CD4-positive, alpha-beta memory T cell (primary cell): ENCODE measurements at places on chromosomes 5 and 9.

- peaks cover 46% of the 10 kb centered on the region for H3K4me1 ChIP-seq
- H3K36me3 ChIP-seq = peaks cover 7% of the 10 kb centered on the region
- H3K4me3 ChIP-seq = no peak overlapping the region
- H3K27me3 ChIP-seq = no peaks in the 10 kb centered on the region
- no peak overlapping the region for H3K27ac ChIP-seq
Observed at GRCh38 chr5:1516615-1517601, 6.9 kb downstream of the LPCAT1 start.

GRCh38 chr9:137435980-137436760 lies 5.0 kb downstream of the ENTPD8 start:
- no peaks in the 10 kb centered on the region for H3K4me1 ChIP-seq
- H3K27ac ChIP-seq = no peak overlapping the region
- H3K4me3 ChIP-seq = no peak overlapping the region
- DNase-seq = no peak

- no peak overlapping the region for H3K27ac ChIP-seq
- no peaks in the 10 kb centered on the region for H3K27me3 ChIP-seq
- H3K4me1 ChIP-seq = no peaks in the 10 kb centered on the region
- no peak for DNase-seq
- no peak overlapping the region for H3K4me3 ChIP-seq
Observed at GRCh38 chr9:86591472-86591871, 237.3 kb upstream of the TUT7 start.

DNA sequence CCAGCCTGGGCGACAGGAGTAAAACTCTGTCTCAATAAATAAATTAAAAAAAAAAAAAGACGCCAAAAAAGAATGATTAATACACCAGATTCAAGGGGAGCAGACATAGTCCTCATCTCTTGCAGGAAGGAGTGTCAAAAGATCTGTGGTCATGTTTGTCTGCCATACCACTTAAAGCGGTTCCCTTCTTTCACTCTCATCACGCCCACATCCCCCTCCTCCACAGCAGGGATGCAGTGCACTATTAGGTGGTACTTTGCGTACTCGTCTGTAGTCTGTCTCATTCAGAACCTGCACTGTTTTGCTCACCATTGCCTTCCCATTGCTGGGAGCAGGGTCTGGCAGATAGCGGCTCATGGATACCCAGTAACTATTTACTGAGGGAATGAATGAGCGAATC lies 11.2 kb downstream of the CDHR2 start:
- no peak for DNase-seq
- no peak overlapping the region for H3K4me3 ChIP-seq
- H3K27ac ChIP-seq = no peak overlapping the region
- peaks cover 24% of the 10 kb centered on the region for H3K4me1 ChIP-seq

- no peaks in the 10 kb centered on the region for H3K36me3 ChIP-seq
- no peak overlapping the region for H3K27ac ChIP-seq
- H3K27me3 ChIP-seq = no peaks in the 10 kb centered on the region
- DNase-seq = no peak
- no peaks in the 10 kb centered on the region for H3K4me1 ChIP-seq
Observed at GRCh38 chr5:154618696-154619095, 136.5 kb upstream of the LARP1 start.
